Stimulated activated CD8-positive, alpha-beta memory T cell treated with anti-CD3 and anti-CD28 coated beads, Interleukin-4, amount 100 ng/mL, for 4 hours (primary cell): ENCODE measurements at places on chromosomes 1 and 21.

DNA sequence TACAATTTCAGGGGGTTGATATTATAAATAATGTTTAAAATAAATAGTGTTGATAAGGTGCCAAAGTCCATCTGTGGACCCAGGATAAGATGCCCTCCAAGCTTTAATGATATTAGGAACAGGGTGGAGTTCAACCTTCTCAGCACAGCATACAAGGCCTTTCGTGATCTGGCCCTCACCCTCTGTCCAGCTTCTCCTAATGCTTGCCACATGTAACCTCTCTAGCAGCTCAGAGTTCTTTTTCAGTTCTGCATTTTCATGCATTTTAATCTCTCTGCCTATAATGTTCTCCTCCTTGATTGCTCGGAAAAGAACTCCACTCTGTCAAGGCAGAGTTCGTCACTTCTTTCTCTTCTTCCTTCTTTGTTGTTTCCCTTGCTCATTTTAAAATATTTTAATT, 21.4 kb upstream of the SMAP2 start:
- DNase-seq = no peak

- DNase-seq = no peak
These were observed 862 bp upstream of the SGIP1 start for GRCh38 chr1:66532798-66533783.

GRCh38 chr1:203682473-203683383, 56.1 kb downstream of the ATP2B4 start:
- DNase-seq = no peak

- no peak for DNase-seq
These were observed 8.7 kb upstream of the EXTL1 start for GRCh38 chr1:26012864-26013263.

- DNase-seq = no peak
These were observed 49.3 kb downstream of the PTGFR start for GRCh38 chr1:78540048-78540447.

GRCh38 chr1:240070188-240070587, 21.5 kb upstream of the FMN2 start:
- no peak for DNase-seq

GRCh38 chr21:41651406-41651805, 115.4 kb downstream of the RIPK4 start:
- DNase-seq = no peak

GRCh38 chr1:15231714-15232201, 15.3 kb upstream of the FHAD1 start:
- DNase-seq = no peak

DNA sequence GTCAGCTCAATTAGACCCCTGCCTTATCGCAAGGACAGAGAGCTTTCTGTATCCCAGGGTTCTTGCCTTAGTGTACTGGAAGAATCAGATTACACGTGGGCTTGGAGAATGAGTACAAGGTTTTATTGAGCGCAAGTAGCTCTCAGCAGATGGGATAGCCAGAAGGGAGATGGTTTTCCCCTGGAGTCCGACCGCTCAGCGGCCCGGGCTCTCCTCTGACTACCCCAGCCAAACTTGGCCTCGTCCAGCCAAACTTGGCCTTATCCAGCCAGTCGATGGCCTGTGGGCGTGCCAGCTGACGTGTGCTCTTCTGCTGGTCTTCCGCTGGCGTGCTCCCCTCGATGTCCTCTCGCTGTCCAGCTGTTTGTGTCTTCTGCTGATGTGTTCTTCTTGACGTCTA, 136.9 kb downstream of the SYT14 start:
- no peak for DNase-seq
